ENCODE measurements at places on chromosomes 2 and 18.

DNA sequence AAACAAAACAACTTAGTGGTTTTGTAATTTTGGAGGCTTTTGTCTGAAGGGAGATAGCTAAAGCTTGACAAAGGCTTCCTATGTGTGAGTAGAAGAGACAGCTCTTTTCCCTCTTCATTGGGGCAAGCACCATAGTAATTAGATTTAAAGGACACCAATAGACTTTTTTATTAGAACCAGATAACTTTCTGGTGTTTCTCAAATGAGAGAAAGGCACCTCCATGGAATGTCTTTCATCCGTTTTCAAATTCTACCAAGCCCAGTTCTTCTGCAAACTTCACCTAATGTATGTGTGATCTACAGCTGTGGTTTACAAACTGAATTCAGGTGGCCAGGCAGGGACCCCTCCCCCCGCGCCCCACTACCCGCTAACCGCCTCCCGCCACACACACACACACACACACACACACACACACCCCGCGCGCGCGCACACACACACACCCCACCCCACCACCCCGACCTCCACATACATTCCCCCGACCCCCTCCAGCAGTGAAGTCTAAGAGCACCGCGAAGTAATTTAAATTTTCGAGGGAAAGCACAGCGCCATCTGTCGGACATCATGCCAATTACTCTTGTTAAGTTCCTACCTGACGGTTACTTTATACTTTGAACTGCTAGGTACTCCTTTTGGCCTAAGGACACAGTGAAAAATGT, 31.6 kb upstream of the PPP1R1C start:
- DNase-seq: peak; percentile 38

GRCh38 chr18:52598921-52599320, 258.9 kb downstream of the DCC start:
- no peak for DNase-seq

DNA sequence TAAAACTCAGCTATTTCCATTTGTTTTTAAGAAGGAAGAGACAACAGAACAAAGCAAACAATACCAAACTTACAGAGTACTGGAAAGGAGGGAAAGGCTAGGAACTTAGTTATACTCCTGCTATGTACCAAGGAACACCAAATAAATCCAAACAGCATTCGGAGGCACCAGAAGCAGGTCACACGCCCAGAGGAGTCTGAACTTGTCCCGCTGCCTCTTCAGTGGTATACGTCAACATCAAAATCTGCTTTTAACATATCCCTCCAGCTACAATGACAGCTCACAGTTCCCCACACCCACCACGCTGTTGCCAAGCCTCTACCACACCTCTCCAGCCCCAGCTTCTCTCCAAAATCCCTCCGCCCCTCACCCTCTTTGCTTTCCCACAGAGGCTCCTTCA, 17.3 kb downstream of the C2orf76 start:
- no peak for DNase-seq

GRCh38 chr18:48066225-48066652, 135.8 kb upstream of the SMAD2 start:
- DNase-seq: no peak

DNA sequence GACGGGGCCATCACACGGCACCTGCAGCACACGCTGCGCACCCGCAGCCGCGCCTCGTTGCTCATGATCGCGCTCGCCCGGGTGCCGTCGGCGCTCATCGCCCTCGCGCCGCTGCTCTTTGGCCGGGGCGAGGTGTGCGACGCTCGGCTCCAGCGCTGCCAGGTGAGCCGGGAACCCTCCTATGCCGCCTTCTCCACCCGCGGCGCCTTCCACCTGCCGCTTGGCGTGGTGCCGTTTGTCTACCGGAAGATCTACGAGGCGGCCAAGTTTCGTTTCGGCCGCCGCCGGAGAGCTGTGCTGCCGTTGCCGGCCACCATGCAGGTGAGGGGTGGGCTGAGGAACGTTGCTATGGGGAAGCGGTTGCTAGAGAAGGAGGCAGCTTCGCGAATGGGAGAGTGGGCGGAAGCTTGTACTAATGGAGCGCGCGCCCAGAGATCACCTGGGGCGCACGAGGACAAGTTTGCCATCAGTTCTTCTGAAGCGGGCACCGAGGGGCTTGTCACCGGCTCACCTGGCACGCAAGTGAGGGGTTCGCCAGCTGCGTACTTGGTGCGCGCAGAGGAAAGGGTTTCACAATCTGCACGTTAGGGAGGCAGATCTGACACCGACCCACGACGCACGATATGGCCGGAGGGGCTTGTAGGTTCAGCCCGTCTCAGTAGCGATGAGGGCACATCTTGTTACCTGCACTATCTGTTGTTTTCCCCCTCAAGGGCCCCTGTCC, 45.6 kb downstream of the DDX18 start:
- no peak for DNase-seq

DNA sequence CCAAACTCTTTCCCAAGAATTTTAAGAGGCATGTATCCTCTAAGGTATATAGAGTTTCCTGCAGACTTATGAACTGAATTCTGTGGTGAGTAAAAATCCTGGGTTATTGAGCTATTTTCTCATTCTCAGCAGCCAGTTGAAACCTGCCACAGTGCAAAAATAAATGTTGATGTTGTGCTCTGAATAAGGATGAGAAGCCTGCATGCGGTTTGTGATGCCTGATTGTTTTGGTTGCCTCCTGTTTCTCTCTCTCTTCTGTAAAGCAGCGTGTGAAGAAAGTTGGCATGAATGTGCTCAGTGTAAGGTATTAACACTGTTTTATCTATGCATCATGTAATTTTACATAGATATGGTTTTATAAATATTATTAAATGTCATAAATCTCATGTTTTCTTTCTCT, 452.6 kb downstream of the CDH2 start:
- no peak for DNase-seq

GRCh38 chr2:190637903-190638618, 10.8 kb upstream of the NAB1 start:
- peak; percentile 68 for DNase-seq

All from NCI-H526 treated with DMSO at 0.1 percent for 48 hours (cell line).